ENCODE measurements at places on chromosomes 2 and 18. TPM values are rescaled to one million over a fixed set of nuclear protein-coding genes. Genes with fewer than 3 reads are reported as not detected.
A peak's percentile ranks its signal among the peaks of the same experiment; 100 is the strongest.

DNA sequence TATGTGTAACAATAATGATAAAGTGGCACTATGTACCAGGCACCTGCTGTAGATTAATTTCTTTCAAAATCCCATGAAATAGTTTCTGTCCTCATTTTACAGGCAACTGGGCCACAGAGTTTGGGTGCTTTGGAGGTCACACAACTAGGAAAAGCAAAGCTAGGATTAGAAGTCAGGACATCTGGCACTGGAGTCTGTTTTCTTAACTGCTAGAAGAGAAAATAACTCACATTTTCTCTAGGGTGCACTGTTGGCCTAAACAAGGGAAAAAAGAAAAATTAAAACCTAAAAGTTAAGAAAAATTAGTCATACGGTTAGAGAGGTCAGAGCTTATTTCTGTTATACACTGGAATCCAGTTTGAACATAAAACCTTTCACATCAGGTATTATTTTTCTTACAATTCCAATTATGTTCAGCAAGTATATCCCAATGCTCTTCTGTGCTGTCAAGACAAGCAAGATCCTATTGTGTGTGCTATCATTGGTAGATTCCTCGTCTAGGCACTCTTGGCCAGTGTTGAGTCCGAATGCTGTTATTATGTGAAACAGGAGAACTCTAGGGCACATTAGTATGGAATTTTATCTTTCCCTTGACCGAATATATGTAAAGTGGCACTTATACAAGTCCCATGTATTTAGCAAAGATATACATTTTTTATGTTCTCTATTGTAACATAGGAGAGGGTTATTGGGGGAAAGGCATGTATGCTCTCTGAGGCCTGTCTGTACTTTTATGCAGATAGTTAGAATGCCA lies 1.5 kb upstream of the OSGEPL1 start:
- no peak for DNase-seq

DNA sequence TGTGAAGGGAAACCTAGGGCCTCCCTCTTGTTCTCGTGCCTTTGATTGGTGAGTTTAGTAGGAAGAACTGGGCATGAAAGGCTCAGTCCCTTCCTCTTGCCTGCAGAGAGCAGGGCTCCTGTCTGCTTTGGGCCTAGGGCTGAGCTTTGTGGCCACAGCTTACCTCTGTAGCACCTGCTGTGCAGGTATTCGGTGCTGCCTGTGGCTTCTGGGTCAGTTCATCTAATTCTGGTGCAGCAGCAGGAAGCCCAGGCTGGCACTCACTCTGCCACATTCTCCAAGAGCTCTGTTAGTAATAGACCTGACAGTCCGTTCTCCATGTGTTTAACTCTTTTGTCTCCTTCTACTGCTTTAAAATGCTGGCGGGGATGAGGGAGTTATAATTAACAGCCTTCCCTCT lies 96.5 kb downstream of the DLGAP1 start:
- no peak for DNase-seq

GRCh38 chr2:223235986-223236385 lies 184.0 kb downstream of the KCNE4 start:
- no peak for DNase-seq

GRCh38 chr18:2983296-2983695 lies 29.6 kb downstream of the LPIN2 start:
- no peak for DNase-seq

GRCh38 chr18:12491611-12492435 lies 84.1 kb downstream of the PRELID3A start:
- DNase-seq = no peak

DNA sequence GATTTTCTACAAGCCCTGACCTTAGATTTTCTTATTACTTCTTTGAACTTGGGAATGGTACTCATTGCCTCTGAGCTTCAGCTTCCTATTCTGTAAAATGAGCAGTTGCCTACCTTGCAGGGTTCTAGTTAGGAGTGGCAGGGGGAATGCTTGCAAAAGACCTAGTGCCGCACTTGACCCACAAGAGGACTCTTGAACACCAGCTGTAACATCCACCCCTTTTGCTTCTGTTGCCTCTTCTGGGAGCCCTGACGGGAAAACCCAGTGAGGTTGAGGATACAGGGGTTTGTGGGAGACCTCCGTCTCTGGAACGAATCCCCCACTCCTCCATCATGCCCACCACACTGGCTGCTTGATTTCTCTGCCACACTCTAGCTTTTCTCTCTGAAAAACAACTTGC lies 27.1 kb upstream of the LBH start:
- DNase-seq = no peak

DNA sequence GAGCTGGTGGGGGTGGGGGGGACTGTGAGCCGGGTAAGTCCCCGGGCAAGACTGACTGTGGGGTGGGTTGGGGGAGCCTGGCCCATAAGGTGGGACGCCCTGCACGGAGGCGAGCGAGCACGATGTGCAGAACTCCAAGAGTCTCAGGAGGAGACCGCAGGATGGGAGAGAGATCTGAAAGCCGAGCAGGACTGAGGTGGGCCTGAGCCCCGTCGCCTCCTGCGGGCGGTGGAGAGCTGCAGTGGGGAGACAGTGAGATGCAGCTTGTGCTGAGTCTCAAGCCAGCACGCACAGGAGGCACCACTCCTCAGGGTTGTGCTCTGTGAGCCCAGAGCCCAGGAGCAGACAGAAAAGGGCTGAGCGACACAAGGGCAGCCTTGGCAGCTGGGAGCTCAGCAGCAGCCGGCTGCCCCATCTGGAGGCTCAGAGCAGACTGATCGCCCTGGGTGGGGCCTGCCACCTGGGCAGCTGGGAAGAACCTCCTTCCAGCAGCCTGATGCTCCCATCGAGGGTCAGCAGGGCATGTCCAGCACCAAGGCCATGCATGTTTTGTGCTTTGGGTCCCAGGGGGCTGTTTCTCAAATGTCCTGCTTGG lies 15.9 kb downstream of the ARHGEF4 start:
- DNase-seq = no peak

DNA sequence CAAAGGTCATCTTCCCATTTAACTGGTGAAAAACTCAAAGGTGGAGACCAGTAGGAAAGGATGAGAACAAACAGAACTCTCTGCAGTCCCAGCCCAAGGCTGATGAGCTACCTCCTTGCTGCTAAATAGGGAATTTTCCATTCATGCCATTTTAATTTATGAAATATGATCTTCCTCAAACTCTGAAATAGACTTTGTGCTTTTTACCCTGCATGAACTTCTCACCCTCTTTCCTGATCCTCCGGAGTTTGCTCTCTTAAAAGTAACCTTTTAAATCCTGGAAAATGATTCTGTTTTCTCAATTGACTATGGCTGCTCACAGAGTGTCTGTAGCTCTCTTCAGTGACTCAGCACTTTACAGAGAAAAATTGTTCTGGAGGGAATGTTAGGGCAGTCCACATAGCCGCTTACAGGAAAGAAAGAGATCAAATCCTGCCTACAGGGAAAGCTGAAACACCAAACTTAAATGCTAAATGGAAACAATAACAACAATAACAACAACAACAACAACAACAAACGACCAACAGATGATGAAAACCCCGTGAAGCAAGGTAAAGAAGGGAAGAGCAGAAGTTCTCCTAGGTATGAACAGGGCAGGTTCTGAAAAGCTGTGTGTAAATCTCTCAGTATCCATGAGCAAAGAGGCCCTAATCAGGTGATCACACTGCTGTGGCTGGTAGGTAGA lies 79.8 kb upstream of the SESTD1 start:
- DNase-seq = no peak

- no peak for DNase-seq
Observed at GRCh38 chr2:14385043-14385442, 247.5 kb upstream of the LRATD1 start.

DNA sequence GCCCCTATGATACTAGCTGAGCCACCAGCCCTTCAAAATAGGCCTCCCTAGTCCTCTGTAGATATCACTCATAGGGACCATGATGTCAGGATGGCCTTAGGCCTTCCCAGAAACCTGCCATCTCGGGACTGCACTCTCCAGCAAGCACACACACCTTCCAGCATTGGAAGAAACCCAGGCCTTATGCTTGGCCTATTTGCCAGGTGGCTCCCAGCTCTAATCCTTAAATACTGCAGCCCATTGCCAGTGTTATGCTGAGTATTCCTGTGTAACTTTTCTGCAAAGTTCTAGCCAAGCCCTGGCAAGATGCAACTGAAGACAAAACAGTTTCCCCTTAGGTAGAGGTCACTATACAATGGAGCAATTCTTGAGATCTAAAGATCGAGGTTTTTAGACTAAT lies 316.5 kb downstream of the SETBP1 start:
- no peak for DNase-seq

GRCh38 chr2:197868206-197868605 lies 63.8 kb downstream of the PLCL1 start:
- DNase-seq = no peak

The ALPI gene
- total RNA-seq = not detected

The REG1B gene
- not detected for total RNA-seq

The RAB12 gene
- 111 TPM for total RNA-seq

- DNase-seq = no peak
Observed at GRCh38 chr2:180177534-180177933, 170.4 kb upstream of the CWC22 start.

GRCh38 chr2:7973801-7974480 lies 707.9 kb upstream of the ID2 start:
- DNase-seq = no peak

- DNase-seq = no peak
Observed at GRCh38 chr18:68725346-68725745, 10.4 kb upstream of the TMX3 start.

- peak; percentile 99 for DNase-seq
Observed at GRCh38 chr2:45935791-45936622, 284.5 kb downstream of the PRKCE start.

DNA sequence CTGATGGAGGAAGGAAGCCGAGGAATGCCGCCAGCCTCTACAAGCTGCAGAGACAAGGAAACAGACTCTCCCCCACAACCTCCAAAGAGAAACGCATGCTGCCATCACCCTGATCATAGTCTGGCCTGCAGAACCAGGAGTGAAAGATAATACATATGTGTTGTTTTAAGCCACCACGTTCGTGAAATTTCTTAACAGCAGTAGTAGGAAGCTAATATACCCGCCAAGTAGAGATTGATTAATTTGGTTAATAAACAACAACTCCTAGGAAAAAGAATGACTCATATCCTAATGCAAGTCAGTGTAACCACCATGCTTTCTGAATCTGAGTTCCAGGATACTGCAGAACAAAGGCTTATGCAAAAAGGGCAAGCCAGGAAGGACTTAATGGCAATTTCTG lies 36.6 kb downstream of the LONRF2 start:
- DNase-seq = no peak

DNA sequence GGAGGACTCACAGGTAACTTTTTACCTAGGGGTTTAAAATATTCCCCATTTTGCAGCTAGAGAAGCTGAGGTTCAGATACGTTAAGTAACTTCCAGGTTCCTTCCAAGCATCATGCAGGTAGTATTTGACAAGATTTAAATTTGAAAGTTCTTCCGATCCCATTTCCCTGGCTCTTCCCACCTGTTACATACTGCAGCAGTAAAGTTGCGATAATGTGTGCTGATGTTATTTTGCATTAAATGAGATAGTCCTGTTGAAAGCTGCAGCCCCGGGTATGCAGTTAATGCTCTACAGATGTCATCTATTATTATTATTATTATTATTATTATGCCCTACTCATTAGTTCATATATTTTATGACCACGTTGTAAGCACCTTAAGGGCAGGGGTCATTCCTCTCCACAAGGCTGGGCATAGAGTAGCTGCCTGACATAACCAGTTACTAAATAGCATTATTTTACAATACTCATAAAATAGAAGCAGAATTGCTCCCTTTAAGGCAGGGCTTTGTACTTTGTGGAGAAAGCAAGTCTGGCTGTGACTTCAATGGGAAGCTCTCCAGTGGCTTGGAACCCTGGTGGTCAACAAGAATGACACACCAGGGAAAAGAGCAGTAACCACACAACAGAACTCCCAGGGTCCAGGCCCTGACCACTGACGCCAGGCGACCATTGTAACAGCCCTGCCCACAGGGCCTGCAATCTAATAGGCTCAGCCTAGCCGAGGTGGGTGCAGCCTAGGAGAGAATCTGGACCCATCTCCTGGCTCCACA lies 112.0 kb upstream of the STPG4 start:
- no peak for DNase-seq

GRCh38 chr2:16100006-16100405 lies 159.7 kb downstream of the MYCN start:
- no peak for DNase-seq

- DNase-seq = no peak
Observed at GRCh38 chr2:235803028-235803427, 309.2 kb downstream of the AGAP1 start.

The ELOA2 gene
- not detected for total RNA-seq

DNA sequence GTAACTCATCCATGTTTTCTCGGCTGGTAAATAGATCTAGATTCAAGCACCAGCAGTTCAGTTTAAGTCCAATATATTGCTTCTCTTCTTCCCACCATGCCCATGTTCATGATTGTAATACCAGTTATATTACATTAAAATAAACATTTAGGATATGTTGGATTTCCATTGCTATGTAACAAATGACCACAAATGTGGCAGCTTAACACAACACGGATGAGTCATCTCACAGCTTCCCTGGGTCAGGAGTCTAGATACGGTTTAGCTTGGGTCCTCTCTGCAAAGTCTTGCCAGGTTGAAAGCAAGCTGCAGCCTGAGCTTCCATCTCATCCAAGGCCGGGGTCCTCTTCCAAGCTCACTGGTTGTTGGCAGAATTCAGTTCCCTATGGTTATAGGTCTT lies 39.4 kb upstream of the SMAD2 start:
- DNase-seq = peak; percentile 68

DNA sequence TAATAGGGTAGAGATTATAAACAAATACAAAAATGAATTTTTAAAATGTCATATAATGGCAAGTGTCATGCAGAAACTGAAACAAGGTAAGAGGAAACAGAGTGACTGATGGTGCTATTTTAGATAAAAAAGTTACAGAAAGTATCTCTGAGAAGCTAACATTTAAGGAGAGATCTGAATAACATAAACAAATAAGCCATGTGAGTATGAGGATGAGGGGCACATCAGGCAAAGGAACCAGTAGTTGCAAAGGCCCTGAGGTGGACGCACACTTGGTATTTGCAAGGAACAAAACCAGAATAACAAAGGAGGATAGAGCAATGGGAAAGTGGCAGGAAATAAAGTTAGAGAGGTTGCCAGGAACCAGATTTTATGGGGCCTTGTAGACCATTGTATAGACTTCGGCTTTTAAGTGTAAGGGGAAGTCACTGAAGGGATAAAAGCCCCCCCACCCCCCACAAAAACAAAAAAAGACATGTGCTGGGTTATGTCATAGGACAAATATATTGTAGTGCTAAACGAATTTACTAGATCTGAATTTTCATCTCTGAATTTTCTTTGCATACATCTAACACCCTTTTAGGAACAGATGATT lies 159.2 kb downstream of the DTNB start:
- no peak for DNase-seq

DNA sequence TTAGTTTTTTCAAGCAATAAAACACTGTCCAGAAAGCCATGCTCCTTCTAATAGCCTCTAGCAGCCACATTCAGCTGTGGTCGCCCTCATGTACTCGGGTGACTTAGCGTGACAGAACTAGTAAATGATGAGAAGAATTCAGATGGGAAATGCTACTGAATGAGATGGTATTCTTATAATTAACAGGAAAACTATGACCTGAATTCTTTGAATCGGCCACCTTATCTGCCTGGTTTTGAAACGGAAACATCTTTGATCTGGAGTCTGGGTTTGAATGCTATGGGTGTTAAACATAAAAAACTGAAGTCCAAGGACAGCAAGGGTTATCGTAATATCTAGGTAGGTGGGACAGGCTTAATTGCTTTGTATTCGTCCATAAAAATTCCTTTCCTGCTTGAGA lies 138.8 kb upstream of the DNMT3A start:
- no peak for DNase-seq

All from MG63 (cell line).